T-helper 2 cell (primary cell): ENCODE measurements at places on chromosomes 1 and 21.

DNA sequence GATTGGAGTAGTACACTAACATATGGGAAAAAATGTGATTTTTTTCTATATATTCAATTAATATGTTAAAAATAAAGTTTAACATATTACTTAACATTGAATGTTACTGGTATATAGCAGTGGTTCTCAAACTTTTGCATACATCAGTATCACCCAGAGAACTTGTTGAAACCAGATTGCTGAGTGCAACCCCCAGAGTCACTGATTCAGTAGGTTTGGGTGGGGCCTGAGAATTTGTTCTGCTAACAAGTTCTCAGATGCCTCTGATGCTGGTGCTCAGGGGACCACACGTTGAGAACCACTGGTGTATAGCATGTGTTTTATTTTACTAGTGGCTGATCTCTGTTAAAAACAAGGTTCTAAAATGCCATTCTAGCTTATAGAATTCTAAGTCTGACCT is 161.9 kb downstream of the HHIPL2 start:
- DNase-seq = no peak

DNA sequence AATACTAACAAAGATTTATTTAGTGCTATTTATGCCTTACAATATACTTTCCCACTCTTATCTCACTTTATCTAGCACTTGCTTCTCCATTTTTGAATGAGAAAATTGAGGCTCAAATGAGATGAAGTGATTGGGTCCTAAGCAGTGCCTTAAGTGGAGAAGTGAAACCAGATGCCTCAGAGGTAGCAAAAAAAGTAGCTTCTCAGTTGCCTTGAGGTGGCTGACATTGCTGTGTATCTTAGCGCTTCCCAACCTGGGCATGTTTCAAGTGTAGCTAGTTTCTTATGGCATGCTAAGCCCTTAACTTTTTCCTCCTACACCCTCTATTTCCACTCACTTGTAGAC is 390.4 kb downstream of the OMA1 start:
- no peak for DNase-seq

- no peak for DNase-seq
Measured at GRCh38 chr1:89754518-89754917, 66.3 kb upstream of the LRRC8D start.

DNA sequence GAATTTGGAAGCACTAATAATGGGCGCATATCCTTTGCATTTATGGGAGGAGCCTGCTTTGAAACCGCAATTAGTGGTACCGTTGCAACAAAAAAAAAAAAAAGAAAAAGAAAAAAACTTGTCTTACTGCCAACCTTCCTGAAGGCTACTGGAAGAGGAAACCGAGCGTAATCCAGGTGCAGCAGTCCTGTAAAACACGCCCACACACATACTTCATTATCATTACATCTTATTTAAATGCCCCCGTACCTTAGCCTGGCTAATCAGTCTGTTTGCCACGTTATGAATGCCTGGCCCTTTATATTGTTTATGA is 686 bp upstream of the ZNF281 start:
- no peak for DNase-seq

DNA sequence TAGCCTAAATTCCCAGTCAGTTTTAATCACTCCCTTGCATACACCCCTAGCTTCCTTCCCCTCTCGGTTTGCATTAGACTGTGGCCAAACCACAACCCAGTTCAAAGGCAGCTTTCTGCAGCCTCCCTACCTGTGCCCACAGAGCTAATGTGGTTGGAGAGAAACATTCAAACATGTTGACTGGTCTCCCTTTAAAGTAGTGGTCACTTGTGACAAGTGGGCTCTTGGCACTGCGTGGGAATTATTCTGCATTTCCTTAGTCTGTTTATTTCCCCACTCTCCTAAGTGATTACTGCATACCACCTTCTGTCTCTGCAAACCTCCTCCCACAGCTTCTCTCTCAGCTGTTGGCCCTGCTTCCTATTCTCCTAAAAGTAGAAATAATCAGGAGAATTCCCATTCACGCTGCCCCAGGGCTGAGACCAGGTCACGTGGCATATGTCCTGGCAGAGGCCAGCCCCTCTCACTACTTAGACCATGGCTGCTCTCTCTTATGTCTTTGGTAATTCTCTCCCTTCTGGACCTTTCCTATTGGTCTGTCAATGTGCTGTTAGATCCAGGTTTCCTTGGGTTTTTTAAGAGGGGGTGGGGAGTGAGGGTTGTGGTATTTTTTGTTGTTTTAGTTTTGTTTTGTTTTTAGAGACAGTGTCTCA is 38.4 kb upstream of the CD101 start:
- no peak for DNase-seq

DNA sequence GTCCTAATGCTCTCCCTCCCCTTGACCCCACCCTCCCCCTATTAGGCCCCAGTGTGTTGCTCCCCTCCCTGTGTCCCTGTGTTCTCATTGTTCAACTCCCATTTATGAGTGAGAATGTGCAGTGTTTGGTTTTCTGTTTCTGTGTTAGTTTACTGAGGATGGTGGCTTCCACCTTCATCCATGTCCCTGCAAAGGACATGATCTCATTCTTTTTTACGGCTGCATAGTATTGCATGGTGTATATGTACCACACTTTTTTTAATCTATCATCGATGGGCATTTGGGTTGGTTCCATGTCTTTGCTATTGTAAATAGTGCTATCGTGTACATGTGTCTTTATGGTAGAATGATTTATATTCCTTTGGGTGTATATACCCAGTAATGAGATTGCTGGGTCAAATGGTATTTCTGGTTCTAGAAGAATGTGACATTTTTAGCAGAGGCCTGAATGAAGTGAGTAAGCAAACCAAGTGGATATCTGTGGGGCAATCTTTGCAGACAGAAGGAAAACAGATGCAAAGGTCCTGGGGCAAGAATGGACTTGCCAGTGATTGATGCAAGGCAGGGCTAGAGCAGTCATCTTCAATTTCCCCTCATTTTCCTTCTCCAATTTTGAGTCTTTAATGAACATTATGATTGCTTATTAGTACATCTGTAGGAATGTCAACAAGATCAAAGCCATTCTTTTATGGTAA is 50.2 kb downstream of the UBE4B start:
- no peak for DNase-seq

DNA sequence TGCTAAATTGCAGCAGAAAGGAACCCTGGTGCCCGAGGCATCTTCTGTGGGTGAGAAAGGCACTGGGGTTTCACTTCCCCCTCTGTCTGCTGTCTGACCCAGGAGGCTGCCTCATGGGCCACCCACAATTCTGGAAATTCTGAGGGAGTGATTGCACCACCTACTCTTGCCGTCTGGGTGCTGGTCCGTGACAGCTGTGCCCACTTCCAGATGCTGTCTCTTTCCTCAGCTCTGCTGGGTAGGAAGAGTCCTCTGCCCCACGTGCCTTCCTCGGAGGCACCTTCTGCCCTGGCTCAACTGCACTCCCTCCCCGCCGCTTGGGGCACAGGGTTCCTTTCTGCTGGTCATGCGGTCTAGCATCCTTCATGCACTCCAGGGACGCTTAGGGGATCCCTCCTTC is 96.3 kb downstream of the ARHGEF10L start:
- no peak for DNase-seq

GRCh38 chr1:187837787-187838186 is 1009.0 kb downstream of the PLA2G4A start:
- DNase-seq = no peak

DNA sequence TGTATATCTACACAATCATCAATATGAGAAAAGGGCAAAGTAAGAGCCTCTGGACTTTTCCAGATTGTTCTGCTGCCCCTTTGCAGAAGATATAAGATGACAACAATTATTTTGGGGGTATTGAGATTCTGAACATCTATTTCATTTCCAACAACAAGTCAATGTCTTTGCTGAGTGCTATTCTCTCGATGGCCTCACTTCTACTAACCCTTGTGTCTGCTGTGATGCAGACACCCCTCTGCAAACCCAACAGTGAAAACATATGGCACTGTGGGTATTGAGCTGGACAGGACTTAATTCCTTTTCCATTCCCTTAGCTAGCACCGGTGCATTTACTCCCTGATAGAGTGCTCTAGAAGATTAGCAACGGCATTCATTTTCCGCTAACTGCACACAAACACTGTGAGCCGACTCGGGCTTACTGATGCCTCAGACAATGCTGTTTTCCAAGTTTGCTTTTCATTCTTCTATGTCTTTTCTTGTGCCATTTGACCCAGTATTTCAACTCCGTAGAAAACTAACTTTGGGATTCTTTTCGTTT is 33.4 kb upstream of the SMYD2 start:
- no peak for DNase-seq

- DNase-seq = no peak
Measured at GRCh38 chr1:77562596-77563150, 119.8 kb downstream of the ZZZ3 start.

- no peak for DNase-seq
Measured at GRCh38 chr1:170376801-170377385, 155.1 kb upstream of the GORAB start.

DNA sequence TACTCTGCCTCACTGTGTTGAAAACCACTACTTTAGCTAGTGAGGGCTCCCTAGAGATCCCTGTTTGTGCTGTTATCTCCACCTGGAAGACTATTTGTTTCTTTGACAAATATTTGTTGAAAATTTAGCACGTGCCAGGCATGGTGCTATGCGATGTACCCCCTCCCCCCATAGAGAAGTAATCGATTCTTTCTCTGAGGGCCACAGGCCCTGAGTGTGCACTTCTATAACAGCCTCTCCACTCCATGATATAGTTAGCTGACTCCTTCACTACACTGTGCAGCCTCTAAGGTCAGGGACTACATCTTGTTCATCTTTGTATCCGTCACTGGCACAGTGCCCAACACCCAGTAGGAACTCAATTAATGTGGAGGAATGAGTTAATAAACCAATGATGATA is 17.3 kb upstream of the RBM15 start:
- no peak for DNase-seq

DNA sequence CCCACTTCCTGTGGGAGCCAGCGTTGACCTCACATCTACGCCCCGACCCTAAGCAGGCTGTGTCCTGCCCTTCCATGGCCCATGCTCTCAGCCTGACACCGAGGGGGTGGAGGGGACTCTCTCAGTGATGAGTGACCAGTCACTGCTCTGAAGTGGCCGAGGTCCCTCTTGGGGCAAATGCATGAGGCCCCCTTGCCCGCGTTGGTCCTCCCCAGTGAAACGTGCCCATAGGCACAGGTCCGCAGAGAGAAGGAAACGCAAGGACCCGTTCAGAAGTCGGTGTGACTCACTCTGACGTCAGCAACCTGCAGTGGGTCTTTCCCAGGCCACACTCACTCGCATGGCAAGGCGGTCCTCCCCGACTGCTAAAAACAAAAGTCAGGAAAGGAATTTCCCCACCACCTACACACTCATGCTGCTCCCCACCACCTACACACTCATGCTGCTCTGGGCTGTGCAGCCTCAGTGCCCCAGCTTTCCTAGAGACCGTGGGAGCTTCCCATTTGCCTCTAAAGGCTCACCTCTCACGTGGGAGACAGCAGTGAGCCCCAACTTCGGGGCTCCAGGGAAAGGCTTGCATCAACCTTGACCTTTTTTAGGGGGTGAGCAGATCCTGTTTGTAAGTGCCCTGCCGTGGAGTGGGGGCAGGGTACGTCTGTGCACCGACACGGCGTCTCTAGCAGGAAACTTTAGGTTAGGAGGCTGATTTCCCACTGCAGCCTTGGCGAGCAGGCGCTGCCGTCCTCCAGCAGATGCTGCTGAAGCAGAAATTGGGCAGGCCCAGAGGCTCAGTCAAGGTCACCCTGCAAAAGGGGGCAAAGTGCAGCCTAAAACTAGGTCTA is 11.4 kb downstream of the UBASH3A start:
- peak; percentile 88 for DNase-seq

- DNase-seq = peak; percentile 23
Measured at GRCh38 chr1:20343149-20343937, 52.7 kb downstream of the VWA5B1 start.

GRCh38 chr21:42601656-42602055 is 51.8 kb upstream of the PDE9A start:
- DNase-seq = no peak

DNA sequence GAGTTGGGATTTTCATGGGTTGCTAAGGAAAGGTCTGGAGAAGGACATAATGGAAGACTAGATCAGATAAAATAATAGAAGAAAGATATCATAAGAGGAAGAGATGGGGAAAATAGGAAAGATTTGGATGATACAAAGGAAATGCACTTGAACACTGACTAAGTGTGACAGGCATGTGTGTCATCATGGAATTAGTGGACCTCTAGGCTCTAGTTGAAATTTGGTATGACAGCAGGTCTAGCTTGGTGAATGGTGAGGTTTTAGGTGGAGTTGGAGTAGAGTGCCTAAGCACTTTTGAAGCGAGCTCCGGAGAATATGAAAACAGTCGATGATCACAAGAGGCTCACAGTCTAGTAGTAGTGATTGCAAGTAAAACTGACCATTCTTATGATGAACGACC is 73.0 kb upstream of the PTGS2 start:
- DNase-seq = no peak

DNA sequence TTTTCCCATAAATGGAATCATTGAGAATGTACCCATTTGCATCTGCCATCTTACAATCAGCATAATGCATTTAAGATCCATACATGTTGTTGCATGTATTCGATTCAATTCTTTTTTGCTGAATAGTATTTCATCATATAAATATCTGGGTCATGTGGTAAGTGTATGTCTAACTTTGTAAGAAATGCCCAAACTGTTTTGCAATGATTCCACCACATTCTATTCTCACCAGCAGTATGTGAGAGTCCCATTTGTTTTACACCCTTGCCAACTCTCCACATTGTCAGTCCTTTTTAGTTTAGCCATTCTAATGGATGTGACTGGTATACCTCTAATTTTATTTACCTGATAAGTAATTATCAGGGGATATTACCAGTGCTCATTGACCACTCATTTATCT is 115.8 kb upstream of the PBX1 start:
- DNase-seq = no peak

DNA sequence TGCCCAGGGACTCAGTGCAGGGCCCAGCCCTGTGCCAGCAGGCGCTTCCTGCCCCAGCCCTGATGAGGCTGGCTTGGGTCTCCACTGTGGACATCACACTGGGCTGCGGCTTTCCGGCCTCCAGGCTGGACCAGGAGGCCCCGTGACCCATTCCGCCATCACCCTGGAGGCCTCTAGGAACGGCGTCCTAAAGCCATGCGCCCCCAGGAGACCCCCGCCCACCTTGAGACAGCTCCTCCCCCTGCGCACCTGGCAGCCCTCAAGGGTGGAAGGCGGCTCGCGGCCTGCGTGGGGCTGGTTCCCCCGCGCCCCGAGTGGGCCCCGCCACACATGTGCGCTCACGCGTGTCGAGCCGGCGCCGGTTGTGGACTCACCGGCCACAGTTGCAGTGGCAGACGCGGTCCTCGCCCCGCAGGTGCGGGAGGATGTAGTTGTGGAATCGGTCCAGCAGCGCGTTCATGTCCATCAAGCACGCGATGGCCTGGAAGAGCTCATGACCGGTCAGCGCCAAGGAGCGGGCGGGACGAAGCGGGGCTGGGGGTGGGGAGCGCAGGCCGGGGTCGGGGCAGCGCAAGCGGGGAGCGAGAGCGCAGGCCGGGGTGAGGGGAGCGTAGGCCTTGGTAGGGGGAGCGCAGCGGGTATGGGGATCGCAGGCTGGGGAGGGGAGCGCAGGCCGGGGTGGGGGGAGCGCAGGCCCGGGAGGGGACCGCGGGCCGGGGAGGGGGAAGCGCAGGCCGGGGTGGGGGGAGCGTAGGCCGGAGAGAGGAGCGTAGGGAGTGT is 924 bp downstream of the TMEM240 start:
- no peak for DNase-seq
